ENCODE measurements at places on chromosomes 12 and 14. TPM values are rescaled to one million over a fixed set of nuclear protein-coding genes. Genes with fewer than 3 reads are reported as not detected.
A peak's percentile ranks its signal among the peaks of the same experiment; 100 is the strongest.

CLEC2A gene
- total RNA-seq: not detected

CLEC4A gene
- 6.5 TPM for total RNA-seq

DNA sequence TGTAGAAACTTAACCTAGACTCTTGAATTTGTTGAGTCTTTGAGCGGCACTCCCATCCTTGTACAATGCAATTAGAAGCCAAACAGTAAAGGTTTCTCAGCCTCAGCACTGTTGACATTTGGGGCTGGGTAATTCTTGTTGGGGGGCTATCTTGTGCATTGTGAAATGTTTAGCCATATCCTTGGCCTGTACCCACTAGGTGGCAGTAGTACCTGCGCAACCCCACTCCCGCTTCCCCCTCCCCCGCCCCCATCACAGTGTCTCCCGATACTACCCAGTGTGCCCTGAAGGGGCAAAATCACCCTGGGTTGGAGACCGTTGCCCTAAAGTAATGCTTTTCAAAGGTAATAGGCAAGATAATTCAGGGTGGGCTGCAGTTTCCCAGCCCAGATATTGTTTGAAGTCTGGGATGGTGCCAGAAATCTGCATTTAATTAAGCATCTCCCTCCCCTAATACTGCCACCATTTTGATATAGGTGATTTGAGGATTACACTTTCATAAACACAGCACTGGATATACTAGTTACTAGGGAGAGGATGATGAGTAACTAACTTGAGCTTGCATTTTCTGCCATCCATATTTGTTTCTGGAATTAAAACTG, 1.8 kb downstream of the COX6A1 start:
- DNase-seq: peak; percentile 31
- H3K4me3 ChIP-seq: peak overlapping the region; percentile 90
- peaks cover 29% of the 10 kb centered on the region for H3K4me1 ChIP-seq
- H3K36me3 ChIP-seq: no peaks in the 10 kb centered on the region

- H3K27me3 ChIP-seq: no peaks in the 10 kb centered on the region
- no peak overlapping the region for H3K27ac ChIP-seq
- no peaks in the 10 kb centered on the region for H3K4me1 ChIP-seq
- no peak overlapping the region for H3K4me3 ChIP-seq
- no peak for DNase-seq
These were observed 237.6 kb downstream of the ATXN7L3B start for GRCh38 chr12:74775276-74775675.

GRCh38 chr12:105858981-105859710, 279.6 kb downstream of the NUAK1 start:
- H3K36me3 ChIP-seq: no peaks in the 10 kb centered on the region
- no peaks in the 10 kb centered on the region for H3K4me1 ChIP-seq
- no peak overlapping the region for H3K4me3 ChIP-seq

- no peaks in the 10 kb centered on the region for H3K4me1 ChIP-seq
- no peak overlapping the region for H3K27ac ChIP-seq
- no peaks in the 10 kb centered on the region for H3K36me3 ChIP-seq
- no peaks in the 10 kb centered on the region for H3K27me3 ChIP-seq
- H3K4me3 ChIP-seq: no peak overlapping the region
These were observed 142.1 kb downstream of the DYRK2 start for GRCh38 chr12:67790660-67791059.

DNA sequence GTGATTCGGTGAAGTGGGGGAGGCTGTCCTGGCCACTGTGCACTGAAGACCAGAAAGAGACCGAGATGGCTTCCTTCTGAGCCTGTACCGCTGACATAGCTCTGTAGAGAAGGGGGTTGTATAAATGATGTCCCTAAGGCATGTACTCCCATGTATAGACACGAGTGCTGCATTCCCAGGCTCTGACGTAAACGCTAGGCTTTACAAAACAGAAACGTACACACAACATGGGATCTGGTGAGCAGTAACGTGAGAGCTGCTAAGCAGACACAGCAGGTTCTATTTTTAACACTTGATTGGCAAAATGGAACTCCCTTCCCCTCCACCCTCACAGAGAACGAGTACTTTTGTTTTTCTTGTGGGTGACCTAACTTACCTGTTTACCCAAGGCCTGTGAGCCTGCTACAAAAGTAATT, 35.9 kb downstream of the ACADS start:
- DNase-seq: no peak
- peak overlapping the region; percentile 70 for H3K27ac ChIP-seq
- no peaks in the 10 kb centered on the region for H3K27me3 ChIP-seq
- H3K36me3 ChIP-seq: no peaks in the 10 kb centered on the region
- no peak overlapping the region for H3K4me3 ChIP-seq
- no peaks in the 10 kb centered on the region for H3K4me1 ChIP-seq

- no peaks in the 10 kb centered on the region for H3K27me3 ChIP-seq
- no peaks in the 10 kb centered on the region for H3K4me1 ChIP-seq
- peak overlapping the region; percentile 90 for H3K27ac ChIP-seq
- no peak for DNase-seq
- no peak overlapping the region for H3K4me3 ChIP-seq
These were observed 86.8 kb downstream of the FGD4 start for GRCh38 chr12:32486158-32486557.
